ENCODE measurements at places on chromosomes 11 and 22.

- no peak for DNase-seq
Observed at GRCh38 chr11:776561-777287, 563 bp downstream of the GATD1 start.

DNA sequence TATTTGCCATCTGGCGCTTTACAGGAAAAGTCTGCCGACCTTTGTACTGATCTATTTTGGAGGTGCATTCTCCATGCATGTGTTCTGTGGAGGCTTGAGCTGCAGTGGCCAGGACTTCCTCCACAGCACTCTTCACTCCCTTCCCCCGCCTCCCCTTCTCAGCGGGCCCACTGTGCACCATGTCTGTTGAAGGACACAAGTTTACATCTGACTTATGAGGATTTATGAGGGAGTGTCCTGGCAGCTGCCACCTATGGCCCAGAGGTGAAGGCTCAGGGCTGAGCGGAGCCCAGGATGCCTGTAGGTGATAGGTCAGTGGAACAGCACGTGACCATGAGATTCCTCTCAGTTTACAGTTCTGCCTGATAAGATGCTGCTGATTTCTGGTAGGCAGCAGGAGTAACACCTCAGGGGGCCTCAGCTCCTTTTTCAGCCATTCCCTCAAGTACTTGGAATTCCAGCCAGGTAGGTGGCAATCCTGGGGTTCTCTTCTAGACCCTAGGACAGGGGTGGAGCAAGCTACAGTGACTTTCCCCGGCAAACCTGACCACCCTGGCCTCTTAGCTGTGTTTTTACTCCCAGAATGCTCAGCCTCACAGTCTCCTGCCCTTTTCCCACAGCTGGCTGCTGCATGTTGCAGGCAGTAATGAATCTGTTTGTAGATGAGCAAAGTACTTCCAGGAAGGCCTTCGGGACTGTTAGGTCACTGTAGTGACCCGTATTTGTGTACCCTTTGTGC, 59.9 kb downstream of the PPFIBP2 start:
- DNase-seq: no peak

DNA sequence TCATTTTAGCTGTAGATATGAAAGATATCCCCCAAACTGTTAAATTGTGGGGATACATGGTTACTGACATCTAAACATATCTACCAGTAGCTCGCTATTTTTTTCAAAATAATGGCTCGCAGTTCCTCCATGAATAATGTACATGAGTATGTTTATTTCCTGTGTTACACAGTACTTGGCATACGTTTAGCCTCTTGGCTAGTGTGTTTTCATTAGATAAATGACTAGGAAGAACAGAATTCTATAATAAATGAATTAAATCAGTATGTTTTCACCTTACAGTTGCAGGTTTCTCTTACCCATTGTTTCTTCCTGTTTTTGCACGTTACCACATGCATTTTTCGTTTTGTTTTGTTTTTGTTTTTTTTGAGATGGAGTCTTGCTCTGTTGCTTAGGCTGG, 21.8 kb downstream of the RNF169 start:
- no peak for DNase-seq

- no peak for DNase-seq
Observed at GRCh38 chr11:29018631-29019030, 910.4 kb downstream of the METTL15 start.

- DNase-seq: no peak
Observed at GRCh38 chr11:67158221-67158620, 39.2 kb downstream of the KDM2A start.

DNA sequence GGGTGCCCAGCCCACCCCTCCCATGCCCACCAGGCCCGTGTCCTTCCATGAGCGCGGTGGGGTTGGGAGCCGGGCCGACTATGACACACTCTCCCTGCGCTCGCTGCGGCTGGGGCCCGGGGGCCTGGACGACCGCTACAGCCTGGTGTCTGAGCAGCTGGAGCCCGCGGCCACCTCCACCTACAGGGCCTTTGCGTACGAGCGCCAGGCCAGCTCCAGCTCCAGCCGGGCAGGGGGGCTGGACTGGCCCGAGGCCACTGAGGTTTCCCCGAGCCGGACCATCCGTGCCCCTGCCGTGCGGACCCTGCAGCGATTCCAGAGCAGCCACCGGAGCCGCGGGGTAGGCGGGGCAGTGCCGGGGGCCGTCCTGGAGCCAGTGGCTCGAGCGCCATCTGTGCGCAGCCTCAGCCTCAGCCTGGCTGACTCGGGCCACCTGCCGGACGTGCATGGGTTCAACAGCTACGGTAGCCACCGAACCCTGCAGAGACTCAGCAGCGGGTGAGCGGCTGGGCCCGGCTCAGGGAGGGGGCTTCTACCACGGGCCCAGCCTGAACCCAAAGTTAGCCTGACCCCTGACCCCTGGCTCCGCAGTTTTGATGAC, 3.0 kb downstream of the PKP3 start:
- DNase-seq: peak; percentile 74

Measured in left cardiac atrium (tissue), 4 donors.